Activated naive CD8-positive, alpha-beta T cell treated with anti-CD3 and anti-CD28 coated beads, Interleukin-2, amount 10 ng/mL, durations not matched to agents 7 days and 5 days (primary cell): ENCODE measurements at places on chromosomes 12 and 14. TPM values are rescaled to one million over a fixed set of nuclear protein-coding genes. Genes with fewer than 3 reads are reported as not detected.

Gene ALDH1L2
- 0.14 TPM for total RNA-seq

Gene SERPINA12
- not detected for total RNA-seq

Gene RNASE3
- not detected for total RNA-seq

Gene TMEM263
- total RNA-seq: 28.5 TPM

Gene YARS2
- 21.2 TPM for total RNA-seq

Gene TAS2R30
- 3.3 TPM for total RNA-seq

Gene DACT1
- total RNA-seq: 0.65 TPM

Gene ANO2
- total RNA-seq: not detected

Gene RHEBL1
- 8.0 TPM for total RNA-seq

Gene FGF23
- not detected for total RNA-seq

Gene NXPH4
- 1.7 TPM for total RNA-seq

Gene CMA1
- total RNA-seq: 0.51 TPM

Gene RFLNA
- total RNA-seq: not detected

Gene GPX2
- not detected for total RNA-seq

Gene MMAB
- total RNA-seq: 32.4 TPM

Gene RPGRIP1
- total RNA-seq: not detected

Gene PAPLN
- 1.0 TPM for total RNA-seq

Gene LRIG3
- not detected for total RNA-seq

Gene IL22
- total RNA-seq: not detected

Gene AMDHD1
- 2.0 TPM for total RNA-seq

Gene LHX5
- total RNA-seq: not detected

Gene PRPF39
- 56.8 TPM for total RNA-seq

Gene PLXNC1
- 40.6 TPM for total RNA-seq

Gene LTB4R
- 27.8 TPM for total RNA-seq

Gene SLC7A8
- 1.8 TPM for total RNA-seq

Gene CLEC14A
- total RNA-seq: not detected

Gene MYO1A
- 2.1 TPM for total RNA-seq
